ENCODE measurements at places on chromosomes 7 and 10.

GRCh38 chr7:29356631-29357030 lies 162.1 kb downstream of the CHN2 start:
- no peak for DNase-seq

- no peak for DNase-seq
Observed at GRCh38 chr7:70416347-70416985, 715.5 kb upstream of the GALNT17 start.

- DNase-seq: no peak
Observed at GRCh38 chr7:73885975-73886798, 25.2 kb downstream of the TMEM270 start.

DNA sequence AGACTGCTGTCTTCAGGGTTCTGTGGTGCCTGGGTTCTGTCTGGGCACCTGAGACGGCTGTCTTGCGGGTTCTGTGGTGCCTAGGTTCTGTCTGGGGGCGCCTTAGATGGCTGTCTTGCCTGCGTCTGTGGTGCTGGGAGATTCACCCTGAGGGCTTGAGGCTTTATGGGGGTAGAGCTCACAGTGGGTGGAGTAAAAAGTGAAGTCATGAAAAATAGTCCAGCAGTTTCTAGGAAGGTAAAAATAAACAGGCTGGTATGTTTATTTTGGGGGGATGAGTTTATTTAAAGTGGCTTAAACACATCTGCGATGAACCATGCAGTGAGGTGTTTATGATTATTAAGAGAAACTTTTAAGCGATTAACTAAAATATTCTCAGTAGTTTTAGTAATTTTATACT lies 64.2 kb downstream of the NKX6-2 start:
- no peak for DNase-seq

DNA sequence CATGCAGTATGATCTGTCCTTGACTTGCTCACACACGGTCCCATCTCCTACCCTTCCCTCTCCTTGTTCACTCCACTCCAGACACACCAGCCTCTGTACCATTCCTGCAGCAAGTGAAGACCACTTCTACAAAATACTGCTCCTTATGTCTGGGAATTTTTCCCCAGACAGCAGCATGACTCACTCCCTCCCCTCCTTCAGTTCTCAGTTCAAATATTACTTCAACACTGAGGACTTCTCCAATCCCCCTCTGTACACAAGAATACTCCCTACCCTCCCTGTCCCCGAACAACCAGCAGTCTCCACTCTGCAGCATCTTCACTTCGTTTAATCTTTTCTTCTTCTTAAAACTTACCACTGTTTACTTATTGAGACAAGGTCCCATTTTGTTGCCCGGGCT lies 474.0 kb downstream of the GPAM start:
- DNase-seq: no peak

Data from HS-5 (cell line).